ENCODE measurements at places on chromosomes 5 and 9. TPM values are rescaled to one million over a fixed set of nuclear protein-coding genes. Genes with fewer than 3 reads are reported as not detected.

GPR151 gene
- not detected for total RNA-seq

IL9 gene
- total RNA-seq: 0.51 TPM

RPL7A gene
- total RNA-seq: 1,774 TPM

CSF1R gene
- 0.59 TPM for total RNA-seq

NKD2 gene
- 4.3 TPM for total RNA-seq

MPDZ gene
- not detected for total RNA-seq

PRRX2 gene
- 1.5 TPM for total RNA-seq

FBXL7 gene
- total RNA-seq: not detected

GZMA gene
- total RNA-seq: 1,575 TPM

HBEGF gene
- 39.1 TPM for total RNA-seq

SPINK13 gene
- not detected for total RNA-seq

SLC45A2 gene
- total RNA-seq: 0.34 TPM

HSDL2 gene
- total RNA-seq: 22.1 TPM

PAX5 gene
- 0.32 TPM for total RNA-seq

VCAN gene
- 1.0 TPM for total RNA-seq

UBAC1 gene
- total RNA-seq: 33.4 TPM

OTP gene
- total RNA-seq: not detected

NEK6 gene
- 3.3 TPM for total RNA-seq

DBN1 gene
- total RNA-seq: 6.0 TPM

FOXI1 gene
- total RNA-seq: not detected

C1QTNF3 gene
- total RNA-seq: 3.9 TPM

TAF1L gene
- not detected for total RNA-seq

GNAQ gene
- total RNA-seq: 37.6 TPM

OLFM1 gene
- total RNA-seq: 5.3 TPM

CEP72 gene
- total RNA-seq: 22.5 TPM

CCL21 gene
- not detected for total RNA-seq

GRXCR2 gene
- not detected for total RNA-seq

TRMT10B gene
- total RNA-seq: 14.7 TPM

JMY gene
- total RNA-seq: 6.3 TPM

CTSV gene
- 0.17 TPM for total RNA-seq

LPAR1 gene
- not detected for total RNA-seq

OR1Q1 gene
- total RNA-seq: not detected

FOXD4L4 gene
- 0.20 TPM for total RNA-seq

ESM1 gene
- 0.27 TPM for total RNA-seq

SPACA9 gene
- 1.1 TPM for total RNA-seq

PPP2R2B gene
- total RNA-seq: 1.3 TPM

PCDHGA9 gene
- total RNA-seq: 0.27 TPM

TMEM8B gene
- total RNA-seq: 1.7 TPM

KIF24 gene
- total RNA-seq: 5.3 TPM

TLX3 gene
- not detected for total RNA-seq

GHR gene
- 0.05 TPM for total RNA-seq

ZFP2 gene
- total RNA-seq: 0.24 TPM

BICD2 gene
- total RNA-seq: 28.2 TPM

SLC4A9 gene
- 0.10 TPM for total RNA-seq

PKD2L2 gene
- total RNA-seq: not detected

PCDHGA10 gene
- total RNA-seq: 0.27 TPM

CDHR2 gene
- 1.7 TPM for total RNA-seq

PCDHB16 gene
- not detected for total RNA-seq

FCN2 gene
- total RNA-seq: not detected

SHISAL2B gene
- total RNA-seq: not detected

KCNN2 gene
- total RNA-seq: not detected

AGXT2 gene
- total RNA-seq: not detected

SMIM33 gene
- total RNA-seq: 0.54 TPM

CD180 gene
- 2.1 TPM for total RNA-seq

Measured in T-helper 1 cell treated with Interleukin-12 subunit alpha and Interleukin-12 subunit beta and Interleukin-4 antibody, amounts not matched to agents 30 ng/mL and 1 ng/mL, for 36 hours (primary cell).